ENCODE measurements at places on chromosomes 7 and 10.

DNA sequence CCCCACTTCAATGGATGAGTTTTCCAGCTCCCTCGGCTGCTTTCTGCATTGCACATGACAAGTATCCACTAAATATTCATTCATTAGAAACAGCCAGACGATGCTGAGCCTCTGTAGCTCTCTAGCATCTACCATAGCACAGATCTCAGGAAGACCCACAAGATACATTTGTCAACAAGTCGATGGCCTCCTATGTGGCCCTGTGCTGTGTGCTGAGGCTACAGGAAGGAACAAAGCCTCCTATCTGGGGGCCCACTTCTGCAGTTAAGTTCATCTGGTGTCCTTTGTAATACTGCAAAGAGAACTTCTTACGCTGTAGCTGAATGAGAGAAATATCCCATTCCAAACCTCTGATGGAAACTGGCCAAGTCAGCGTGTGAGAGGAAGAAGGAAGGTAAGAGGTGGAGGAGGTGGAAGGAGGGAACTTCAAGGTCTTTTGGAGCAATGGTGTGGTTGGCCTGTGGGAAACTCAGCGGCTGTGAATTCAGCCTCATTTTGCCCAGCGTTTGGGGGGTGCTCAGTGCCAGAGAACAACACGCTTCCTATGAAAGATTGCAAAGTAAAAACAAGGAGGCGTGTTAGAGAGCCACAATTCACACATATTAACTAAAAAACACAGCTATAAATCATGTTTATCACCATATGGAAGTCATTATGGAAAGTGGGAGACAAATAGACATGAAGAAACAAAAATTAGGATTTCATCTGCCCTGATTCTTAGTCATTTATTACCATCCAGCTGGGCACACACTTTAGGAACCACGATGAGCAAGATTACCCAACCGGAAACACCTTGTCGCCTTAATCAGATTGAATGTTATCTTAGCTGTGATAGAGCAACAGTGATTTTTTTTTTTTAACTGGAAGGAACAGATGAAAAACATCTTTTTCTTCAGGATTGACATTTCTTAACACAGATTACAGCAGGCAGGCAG lies 62.2 kb upstream of the USP6NL start:
- no peak for DNase-seq

- no peak for DNase-seq
Observed at GRCh38 chr10:70197235-70197945, 27.1 kb upstream of the SAR1A start.

DNA sequence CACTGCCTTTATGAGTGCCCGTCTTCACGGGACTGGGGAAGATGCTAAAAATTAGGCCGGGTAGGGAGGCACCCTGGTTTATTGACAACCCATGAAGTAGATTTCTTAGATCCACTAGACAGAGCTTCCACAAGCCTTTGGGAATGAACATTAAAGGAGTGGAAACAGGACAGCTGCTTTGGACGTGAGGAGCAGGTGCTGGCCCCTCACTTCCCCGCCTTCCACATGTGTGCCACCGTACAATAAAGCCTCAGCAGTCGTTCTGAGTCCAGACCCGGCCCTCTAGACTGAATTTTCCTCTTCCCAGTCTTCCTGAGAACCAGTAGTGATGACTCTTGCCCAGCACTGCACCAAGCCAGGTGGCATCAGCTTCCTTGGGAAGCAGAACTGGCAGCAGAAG lies 282.4 kb downstream of the CELF2 start:
- no peak for DNase-seq

DNA sequence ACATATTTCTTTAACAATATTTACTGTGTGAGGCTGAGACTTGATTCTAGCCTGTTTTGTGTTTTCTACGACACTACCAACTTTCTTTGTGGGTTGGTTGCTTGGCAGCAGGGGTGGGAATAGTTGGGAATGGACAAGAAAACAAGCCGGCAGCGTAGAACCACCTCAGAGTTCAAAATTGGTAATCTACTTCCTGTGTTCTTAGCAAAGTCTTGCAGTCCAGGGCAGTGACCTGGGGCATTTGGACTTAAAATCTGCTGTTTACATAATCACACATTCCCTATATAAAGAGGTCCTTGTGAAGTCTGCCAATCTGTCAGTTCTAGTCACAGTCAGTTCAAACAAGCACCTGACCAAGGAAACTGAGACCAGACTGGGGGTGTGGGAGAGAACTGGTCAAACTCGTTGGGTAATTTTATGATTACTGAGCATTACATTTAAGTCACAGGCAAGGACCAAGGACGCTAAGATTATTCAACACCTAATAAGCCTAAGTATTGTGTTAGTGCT lies 167.9 kb downstream of the CPEB3 start:
- no peak for DNase-seq

DNA sequence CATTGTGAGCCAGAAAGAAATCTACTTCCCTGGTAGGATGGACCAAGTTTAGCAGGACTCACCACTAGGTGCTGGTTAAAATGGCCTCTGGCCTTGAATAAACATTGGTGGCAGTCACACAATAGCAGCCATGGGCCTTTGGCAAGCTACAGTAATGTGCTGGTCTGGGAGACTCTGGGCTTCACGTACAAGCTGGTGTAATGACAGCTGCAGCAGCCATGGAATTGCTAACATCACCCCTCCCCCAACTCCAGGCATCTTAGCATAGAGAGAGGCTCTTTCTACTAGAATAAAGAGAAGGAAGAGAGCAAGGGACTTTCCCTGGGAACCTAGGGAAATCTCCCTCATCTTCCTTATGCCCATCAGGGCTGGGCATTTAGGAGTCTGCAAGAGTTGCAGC lies 205.1 kb upstream of the SEMA3A start:
- DNase-seq, result no peak

DNA sequence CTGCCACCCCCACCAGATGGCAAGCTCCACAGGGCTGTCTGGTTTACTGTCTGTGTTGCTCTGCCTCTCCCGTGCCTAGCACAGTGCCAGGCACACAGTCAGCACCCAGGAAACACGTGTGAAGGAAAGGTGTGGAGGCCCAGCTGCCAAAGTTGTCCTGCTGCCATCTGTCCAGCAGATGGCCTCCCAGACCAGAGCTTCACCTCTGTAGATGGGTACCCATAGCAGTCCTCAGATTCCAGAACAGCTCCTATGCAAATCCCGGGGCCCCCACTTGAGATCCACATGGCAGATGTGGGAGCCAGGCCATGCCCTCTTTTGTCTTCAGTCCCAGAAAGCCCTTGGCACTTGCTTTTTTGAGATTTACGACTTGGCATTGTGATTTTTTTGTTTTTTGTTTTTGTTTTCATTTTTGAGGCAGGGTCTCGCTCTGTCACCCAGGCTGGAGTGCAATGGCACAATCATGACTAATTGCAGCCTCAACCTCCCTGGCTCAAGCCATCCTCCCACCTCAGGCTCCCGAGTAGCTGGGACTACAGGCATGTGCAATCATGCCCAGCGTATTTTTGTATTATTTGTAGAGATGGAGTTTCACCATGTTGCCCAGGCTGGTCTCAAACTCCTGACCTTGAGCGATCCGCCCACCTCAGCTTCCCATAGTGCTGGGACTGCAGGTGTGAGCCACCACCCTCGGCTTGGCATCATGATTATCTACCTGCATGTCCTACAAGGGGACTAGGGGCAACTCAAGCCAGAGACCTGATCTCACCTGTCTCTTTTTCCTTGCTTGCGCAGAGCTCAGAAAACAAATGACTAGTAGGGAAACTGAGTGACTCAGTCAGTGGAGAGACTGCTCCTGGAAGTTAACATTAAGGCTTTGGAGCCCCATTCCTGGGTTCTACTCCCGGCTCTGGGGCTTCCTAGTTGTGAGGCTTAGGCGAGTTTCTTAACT lies 16.9 kb upstream of the PALD1 start:
- DNase-seq, result peak; percentile 30

Measured in SW 1271 (cell line).